ENCODE measurements at places on chromosomes 11 and 22. TPM values are rescaled to one million over a fixed set of nuclear protein-coding genes. Genes with fewer than 3 reads are reported as not detected.

DNA sequence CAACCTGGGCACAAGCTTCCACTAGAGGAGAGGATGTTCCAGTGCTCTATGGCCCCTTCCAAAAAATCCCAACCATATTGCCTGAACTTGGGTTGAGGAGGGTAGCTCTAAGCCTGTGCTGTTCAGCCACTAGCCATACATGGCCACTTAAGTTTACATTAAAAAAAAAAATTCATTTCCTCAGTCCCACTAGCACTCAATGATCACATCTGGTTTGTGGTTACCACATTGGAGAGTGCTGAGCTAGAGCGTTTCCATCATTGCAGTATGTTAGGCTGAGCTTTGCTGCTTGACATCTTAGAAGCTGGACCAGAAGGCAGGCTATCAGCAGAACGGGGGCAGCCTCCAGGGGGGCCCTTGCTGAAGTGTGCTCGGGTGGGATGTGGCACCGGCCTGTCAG, 43.5 kb upstream of the CYP2D6 start:
- no peak for DNase-seq

- DNase-seq, result no peak
Measured at GRCh38 chr22:38614332-38615063, 41.7 kb downstream of the FAM227A start.

GRCh38 chr11:83220260-83220659, 26.7 kb downstream of the ANKRD42 start:
- DNase-seq, result no peak

- DNase-seq, result no peak
Measured at GRCh38 chr11:111729831-111730311, 36.3 kb downstream of the PPP2R1B start.

GRCh38 chr11:62889484-62890437, 9.1 kb downstream of the SLC3A2 start:
- no peak for DNase-seq

GRCh38 chr22:39216143-39216490, 28.7 kb downstream of the PDGFB start:
- DNase-seq, result peak; percentile 23

- DNase-seq, result no peak
Measured at GRCh38 chr11:127632976-127633680, 632.6 kb upstream of the KIRREL3 start.

Gene C11orf86
- total RNA-seq, result not detected

Gene KCNE3
- 20.9 TPM for total RNA-seq

Gene RASSF10
- 4.8 TPM for total RNA-seq

Gene TEX12
- not detected for total RNA-seq

Gene KIAA0930
- 79.5 TPM for total RNA-seq
